Stimulated activated CD8-positive, alpha-beta memory T cell treated with anti-CD3 and anti-CD28 coated beads, Interleukin-4, amount 100 ng/mL, for 4 hours (primary cell): ENCODE measurements at places on chromosomes 1 and 21.

GRCh38 chr21:39169906-39170305 lies 13.3 kb downstream of the PSMG1 start:
- DNase-seq, result no peak

DNA sequence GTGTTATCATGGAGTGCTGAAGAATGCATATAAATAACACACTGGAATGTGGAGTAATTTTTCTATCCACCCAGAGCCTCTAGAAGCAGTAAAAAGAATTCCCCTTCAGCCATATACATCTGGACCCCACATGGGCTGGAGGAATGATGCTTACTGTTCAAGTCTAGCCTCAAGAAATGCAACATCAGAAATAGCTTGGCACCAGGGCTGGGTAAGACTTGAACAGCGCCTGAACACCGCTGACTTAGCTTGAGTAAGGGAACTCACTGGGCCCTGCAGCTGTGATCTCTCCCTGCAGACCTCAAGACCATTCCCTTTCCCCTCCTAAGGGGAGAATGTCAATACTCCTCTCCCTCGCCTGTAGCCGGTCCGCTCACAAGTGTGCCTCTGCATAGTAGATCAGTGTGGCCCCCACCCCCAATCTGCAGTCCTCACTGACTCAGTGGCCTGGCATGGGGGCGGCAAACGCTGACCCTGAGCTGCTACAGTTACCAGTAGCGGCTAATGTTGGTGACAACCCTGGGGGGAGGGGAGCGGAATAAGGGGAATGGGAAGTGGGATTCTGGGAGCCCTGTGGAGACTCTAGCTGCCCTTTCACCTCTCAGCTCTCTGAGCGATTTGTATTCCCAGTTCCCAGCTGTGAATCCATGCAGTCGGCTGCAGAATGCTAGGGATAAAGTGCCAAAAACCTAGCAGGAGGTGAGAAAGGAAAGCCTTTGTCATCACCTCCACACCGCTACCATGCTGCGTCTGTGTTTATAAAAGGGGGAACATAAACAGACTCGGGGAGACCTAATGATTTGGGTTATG lies 483.9 kb downstream of the DISC1 start:
- DNase-seq, result no peak

DNA sequence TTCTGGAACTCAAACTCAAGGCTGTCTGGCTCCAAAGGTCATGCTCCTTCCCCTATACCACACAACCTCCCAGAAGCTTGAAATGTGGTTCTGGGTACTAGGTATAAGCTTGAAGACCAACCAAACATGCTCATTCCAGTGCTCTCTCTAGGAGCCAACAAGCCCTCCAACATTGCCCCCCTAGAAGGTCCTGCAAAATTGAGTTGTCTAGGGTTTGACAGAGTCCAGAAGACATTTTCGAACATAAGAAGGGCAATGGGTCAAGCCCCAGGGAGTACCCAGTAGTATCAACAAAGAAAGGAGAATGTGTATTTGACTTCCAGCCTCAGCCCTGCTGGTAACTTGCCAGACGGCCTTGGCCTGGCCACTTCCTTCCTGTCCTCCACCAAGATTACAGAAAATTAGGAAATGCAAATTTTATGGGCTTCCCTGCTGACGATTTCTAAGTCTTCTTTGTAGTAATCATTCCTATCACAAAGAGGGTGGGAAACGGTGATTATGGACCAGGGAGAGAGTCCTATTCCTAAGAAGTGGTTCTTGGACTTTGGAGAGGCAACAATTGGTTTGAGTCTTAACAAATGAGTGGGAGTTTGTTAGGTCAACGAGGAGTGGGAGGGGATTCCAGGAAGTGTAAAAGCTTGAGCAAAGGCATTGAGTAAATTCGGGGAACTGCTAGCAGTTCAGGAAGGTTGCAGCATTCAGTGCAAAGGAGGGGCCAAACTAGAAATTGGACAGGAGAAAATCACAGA lies 18.7 kb upstream of the SLAMF1 start:
- no peak for DNase-seq

DNA sequence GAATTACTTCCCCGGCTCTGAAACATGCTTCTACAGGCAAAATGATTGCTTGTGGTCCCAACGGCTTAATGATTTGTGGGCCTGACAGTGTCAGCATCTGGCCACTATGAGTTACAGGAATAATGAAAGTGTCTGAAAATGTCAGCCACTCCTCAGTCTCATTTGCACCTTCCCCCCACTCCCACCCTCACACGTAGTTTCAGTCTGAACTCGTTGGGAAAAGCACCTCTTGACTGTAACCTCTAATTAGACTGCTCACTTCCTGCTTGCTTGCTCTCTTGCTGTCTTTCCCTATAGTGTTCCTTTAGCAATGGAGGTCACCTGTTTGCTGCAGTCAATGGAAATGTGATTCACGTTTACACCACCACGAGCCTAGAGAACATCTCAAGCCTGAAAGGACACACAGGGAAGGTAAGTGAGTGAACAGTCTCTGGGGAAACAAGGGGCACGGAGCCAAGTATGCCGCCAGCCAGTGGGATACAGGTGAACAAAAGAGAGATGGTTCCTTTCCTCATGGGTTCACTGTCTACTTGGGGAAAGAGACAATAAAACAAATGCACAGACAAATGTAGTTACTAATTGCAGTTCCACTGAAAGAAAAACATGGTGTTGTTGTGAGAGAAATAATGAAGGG lies 27.1 kb downstream of the CFAP57 start:
- no peak for DNase-seq

GRCh38 chr21:41598561-41599431 lies 90.8 kb upstream of the TMPRSS2 start:
- DNase-seq, result no peak

DNA sequence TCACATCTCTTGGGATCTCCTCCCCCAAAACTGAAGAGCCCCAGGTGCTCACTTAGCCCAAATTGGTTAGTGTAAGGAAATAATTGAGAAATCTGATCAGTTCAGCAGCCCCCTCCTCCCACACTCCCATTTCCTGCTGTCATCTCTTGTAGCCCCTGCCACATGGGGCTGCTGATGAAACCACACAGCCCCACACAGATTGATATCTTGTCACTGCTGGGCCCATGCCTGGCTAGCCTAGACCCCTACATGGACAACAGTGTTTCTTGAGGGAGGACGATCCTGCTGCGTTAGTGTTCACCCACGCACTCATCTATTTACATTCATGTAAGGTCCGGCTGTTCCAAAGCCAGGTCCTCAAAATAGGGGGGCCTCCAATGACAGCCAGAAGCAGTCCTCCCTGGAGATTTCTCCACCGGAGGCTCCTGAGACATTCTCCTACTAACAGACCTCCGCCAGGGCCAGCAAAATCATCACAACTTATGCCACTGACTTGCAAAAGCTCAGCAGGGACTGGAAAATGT lies 23.9 kb upstream of the RXRG start:
- no peak for DNase-seq

DNA sequence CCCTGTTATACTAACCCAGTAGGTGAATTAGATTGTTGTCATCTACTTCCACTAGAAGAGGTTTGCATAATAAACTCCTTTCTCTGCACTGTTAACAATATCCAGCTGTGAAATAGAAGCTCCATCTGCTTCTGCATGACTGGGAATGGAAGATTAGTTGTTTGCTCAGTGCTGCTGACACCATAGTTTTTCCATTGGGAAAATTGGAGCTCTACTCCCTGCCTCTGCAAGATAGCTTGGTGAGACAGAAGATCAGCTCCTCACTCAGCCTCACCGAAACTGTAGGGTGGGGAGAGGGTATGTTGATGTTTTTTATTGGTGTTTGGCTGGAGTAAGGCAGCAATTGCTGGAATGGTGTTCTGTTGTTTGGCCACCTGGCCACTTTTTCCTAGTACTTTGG lies 331.6 kb upstream of the ADAMTS5 start:
- DNase-seq, result no peak

- DNase-seq, result no peak
Measured at GRCh38 chr21:19853061-19853460, 1145.1 kb upstream of the NCAM2 start.

GRCh38 chr1:108826081-108826635 lies 30.7 kb downstream of the AKNAD1 start:
- no peak for DNase-seq

GRCh38 chr1:155970531-155971167 lies 7.7 kb downstream of the ARHGEF2 start:
- DNase-seq, result no peak

DNA sequence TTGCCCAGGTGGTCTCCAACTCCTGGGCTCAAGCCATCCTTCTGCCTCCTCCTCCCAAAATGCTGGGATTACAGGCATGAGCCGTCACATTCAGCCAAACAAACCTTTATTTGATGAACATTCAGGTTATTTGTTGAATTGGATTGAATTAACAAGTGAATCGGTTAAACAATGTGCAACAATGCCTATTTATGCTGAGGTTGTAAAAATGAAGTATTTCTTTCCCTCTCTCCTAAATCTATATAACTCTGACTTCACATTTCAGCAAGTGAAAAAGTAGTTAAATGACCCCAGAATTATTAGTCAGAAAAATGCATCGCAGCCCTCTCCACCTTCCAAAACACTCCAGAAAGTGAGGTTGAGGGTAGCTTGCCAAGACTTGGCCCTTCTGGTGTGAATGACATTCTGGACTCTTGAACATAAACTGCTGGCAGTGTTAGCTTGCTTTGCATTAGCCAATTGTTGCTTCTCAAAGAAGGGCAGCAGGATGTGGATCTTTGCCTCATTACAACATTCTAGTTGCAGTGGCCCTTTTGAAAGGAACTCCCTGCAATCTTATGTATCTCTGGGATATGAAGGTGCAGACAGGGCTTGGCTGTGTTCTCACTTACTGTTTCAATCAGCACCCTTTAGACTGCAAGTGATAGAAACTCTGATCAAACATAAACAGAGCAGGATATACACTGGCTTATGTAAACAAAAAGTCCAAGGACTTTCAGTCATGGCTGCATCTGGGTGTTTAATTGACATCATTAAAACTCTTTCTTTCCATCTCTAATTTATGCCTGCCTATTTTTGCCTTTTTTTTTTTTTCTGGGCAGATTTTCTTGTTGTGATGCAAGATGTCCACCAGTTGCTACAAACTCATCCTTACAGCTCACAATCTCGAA lies 22.4 kb downstream of the EDN2 start:
- DNase-seq, result no peak

DNA sequence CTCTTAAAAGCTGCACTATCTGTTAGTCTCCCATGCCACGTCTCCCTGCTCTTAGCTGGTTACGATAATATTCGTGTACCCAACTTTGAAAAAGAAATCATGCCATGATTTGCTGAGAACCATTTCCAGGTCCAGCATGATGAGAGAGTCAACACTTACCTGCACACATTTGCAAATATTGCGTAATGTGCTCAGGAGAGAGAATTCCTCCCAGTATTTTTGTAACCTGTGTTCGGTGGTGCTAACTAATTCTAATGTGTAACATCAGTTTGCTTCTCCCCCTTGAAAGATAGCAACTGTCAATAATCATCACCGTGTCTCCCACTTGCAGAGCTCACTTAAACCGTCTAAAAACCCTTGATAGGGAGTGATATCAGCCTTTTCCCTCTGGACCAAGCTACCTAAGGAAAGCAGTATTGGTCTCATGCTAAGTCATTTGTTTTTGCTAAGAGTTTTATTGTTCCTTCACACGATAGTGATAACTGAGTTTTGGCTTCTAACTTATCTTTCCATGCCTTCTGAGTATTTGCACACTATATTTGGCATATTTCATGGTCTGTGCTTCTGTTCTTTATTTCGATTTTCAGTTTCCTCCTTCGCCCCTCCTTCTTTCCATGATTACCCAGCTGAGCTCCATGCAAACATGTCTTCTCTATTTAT lies 61.1 kb upstream of the IRF2BP2 start:
- DNase-seq, result no peak

DNA sequence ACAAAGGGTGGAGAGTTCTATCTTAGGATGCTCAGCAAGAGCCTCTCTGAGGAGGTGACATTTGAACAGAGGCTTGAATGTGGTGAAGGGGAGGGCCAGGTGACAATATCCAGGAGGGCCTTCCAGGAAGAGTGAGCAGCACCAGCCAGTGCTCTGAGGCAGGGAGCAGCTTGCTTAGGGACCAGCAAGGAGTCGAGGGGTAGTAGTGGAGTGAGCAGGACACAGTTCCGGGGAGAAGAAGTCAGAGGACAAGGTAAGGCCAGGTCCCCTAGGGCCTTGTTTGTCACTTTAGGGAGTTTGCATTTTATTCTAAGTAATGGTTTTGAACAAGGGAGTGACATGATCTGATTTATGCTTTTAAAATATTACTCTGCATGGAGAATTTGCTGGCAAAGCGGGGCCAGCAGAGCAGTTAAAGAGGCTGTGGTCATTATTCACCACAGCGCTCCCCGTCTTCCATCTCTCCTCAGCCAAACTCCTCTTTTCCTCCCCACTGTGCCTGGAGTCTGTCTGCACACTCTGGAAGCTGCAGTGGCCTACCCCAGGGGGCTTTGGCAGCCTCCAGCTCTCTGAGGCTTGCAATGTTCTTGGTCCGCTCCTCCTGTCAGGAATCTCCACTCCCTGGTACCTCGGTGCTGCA lies 17.0 kb upstream of the CSF1 start:
- DNase-seq, result no peak

DNA sequence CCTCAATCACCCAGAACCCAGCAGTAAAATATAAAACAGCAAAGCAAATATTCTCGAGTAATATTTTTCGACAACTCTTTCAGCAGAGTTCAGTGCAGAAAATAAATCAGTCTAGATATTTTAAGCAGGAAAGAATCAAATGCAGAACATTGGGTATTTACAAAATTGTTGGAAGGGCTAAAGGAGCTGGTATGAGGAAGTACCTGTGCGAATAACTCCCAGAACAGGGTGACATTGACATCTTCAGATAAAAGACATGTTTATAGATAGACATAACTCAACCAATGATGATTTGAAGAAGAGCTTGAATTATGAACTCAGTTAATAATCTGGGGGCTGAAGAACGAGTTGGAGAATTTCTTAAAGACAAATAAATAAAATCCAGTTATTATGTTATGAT lies 6.4 kb downstream of the AXDND1 start:
- no peak for DNase-seq

DNA sequence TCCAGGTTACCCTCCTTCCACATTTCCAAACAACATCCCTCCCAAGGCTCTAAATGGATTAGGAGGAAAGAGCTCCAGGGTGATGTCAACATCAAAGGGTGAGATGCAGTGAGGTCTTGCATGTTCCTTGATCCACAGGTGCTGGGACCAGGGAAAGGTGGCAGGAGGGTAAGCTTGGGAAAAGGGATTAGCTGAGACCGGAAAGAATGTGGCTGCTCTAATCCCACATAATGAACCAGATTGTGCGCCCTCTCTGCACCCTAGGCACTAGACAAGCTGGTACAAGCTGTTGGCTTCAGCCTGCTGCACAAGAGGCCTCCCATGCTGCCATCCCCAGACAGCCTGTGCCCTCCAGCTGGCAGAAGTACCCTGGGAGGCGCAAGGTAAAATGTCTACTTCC lies 34.9 kb downstream of the PLXNA2 start:
- no peak for DNase-seq

DNA sequence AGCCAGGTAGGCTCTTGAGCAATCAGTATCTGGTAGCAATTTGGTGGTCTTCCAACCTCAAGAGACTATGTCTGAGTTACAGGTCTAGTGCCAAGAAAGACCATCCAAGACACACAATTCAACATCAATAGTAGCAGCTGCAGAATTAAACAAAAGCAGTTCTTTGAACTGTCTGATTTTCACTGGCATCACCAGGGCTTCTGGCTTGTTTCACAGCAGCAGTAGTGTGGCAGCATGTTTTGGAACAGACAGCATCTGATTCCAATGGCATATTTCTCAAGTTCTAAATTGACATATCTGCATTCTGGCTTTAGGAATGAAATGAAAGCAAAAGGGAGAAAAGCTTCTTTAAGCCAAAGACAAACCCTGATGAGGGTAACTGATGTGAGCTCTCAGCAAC lies 334.7 kb upstream of the PRMT6 start:
- no peak for DNase-seq

GRCh38 chr1:204376465-204376864 lies 16.7 kb upstream of the PLEKHA6 start:
- DNase-seq, result no peak

GRCh38 chr21:35840197-35840799 lies 220.0 kb downstream of the SETD4 start:
- no peak for DNase-seq
